Left ventricle myocardium superior (tissue), 1 donor: ENCODE measurements at places on chromosomes 11 and 22. TPM values are rescaled to one million over a fixed set of nuclear protein-coding genes. Genes with fewer than 3 reads are reported as not detected.

ANGPTL5 gene
- total RNA-seq = 0.77 TPM

NRXN2 gene
- total RNA-seq = 0.97 TPM

CRYBB3 gene
- total RNA-seq = not detected

IL18 gene
- total RNA-seq = 2.3 TPM

SLC22A12 gene
- total RNA-seq = not detected

GVQW3 gene
- total RNA-seq = 2.3 TPM

- no peak for DNase-seq
Observed at GRCh38 chr22:20787746-20788626, 14.1 kb downstream of the SERPIND1 start.

DNA sequence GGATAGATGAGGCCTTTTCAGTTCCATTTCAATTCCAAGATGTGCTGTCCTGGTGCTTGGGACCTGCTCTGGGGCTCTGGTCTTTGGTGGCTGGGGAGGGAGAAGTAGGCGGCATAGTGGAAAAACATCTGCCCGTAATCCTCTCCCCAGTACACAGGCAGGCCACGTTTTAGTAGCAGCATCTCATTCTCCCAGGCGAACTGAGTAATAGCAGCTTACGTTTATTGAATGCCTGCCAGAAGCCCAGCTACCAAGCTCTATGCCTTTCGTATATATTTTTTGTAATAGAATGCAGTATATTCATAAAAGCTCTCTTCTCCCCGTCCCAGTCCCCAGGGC, 11.4 kb downstream of the ACO2 start:
- no peak for DNase-seq

- no peak for DNase-seq
Observed at GRCh38 chr11:75946531-75947530, 131.8 kb downstream of the UVRAG start.

DNA sequence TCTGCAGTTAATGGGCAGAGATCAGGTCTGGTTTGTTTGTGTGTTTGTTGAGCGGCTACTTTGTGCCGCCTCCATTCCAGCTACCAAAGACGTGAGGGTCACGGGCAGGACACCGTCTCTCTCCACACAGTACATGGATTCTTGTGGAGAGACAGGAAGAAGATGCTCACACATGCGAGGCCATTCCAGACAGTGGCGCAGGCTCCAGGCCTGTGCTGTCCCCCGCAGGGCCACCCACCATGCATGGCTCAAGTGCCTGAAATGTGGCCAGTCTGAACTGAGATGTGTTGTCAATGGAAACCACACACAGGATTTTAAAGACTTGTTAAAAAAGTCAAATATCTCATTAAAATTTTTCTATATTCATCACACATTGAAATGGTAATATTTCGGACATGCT, 848.3 kb downstream of the TBC1D22A start:
- DNase-seq = no peak

- DNase-seq = no peak
Observed at GRCh38 chr22:37862570-37863325, 13.5 kb downstream of the EIF3L start.

GRCh38 chr11:2911785-2912391, 17.3 kb downstream of the PHLDA2 start:
- DNase-seq = no peak

DNA sequence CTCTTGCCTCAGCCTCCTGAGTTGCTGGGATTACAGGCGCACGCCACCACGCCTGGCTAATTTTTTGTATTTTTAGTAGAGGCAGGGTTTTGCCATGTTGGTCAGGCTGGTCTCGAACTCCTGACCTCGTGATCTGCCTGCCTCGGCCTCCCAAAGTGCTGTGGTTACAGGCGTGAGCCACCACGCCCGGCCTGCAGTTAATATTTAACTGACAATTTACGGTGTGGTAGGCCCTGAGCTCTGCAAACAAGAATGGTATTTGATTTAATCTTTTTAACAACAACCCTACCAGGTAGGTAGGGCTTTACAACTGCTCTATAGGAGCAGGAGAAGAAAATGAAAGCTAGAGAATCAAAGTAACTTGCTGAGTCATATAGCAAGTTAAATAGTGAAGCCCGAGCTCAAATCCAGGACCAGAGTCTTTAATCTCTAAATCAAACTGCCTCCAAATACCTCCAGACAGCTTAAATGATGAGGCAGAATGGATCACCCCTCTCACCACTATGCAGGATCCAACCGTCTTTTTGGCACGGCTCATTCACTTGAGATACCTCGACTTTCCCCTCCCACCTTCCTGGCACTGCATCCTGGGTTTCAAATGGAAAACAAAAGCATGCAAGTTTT, 9.4 kb downstream of the UEVLD start:
- DNase-seq = no peak

- no peak for DNase-seq
Observed at GRCh38 chr11:133175103-133175502, 357.2 kb downstream of the OPCML start.

GRCh38 chr11:1177020-1177770, 19.4 kb downstream of the MUC5AC start:
- peak; percentile 16 for DNase-seq

- DNase-seq = no peak
Observed at GRCh38 chr11:13102865-13103539, 93.9 kb downstream of the RASSF10 start.

DNA sequence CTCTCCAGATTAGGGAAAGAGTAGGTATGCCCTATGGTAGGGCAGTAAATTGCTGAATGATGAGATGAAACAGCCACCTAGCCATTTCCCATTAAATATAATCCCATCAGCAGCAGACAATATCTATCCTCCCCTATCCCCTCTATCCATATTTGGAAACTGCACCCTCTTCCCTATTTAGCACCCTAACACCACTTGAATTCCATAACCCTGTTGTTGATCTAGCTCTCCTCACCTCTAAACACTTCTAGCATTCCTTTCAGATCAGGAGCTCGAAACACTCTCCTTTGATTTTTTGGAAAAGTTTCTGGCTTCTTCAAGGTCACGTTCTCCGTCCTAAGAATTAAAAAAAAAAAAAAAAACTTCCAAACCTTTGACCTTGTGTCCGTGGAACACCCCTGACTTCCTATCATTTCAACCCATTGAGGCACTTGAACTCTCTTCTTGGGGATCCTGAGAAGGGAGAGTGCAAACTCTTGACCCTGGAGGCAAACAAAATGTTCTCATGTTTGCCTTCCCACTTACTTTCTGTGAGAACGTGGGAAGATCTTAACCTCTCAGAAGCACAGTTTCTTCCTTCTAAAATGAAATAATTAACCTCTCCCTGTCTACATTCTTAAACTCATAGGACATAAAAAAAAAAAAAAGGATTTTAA, 19.0 kb downstream of the TRIM5 start:
- no peak for DNase-seq

- DNase-seq = no peak
Observed at GRCh38 chr11:44310206-44310462, 195 bp upstream of the ALX4 start.

DNA sequence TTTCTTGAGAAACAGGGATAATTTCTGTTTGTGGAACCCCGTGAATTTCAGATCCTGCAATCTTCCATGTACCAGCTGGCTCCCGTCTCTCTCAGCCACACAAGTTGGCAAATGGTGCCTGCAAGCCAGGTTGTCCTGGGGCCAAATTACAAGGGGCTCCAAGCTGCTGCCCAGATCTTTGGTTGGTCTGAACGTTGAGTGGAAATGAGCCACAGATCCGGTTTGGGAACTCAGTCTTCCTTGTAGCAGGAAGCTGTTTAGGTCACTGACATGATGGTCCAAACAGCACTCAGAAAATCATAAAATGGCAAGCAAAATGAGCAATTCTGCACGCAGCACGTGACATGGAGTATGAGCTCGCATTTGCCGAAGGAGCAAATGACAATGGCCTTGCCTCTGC, 1496.4 kb downstream of the TBC1D22A start:
- DNase-seq = no peak

- DNase-seq = no peak
Observed at GRCh38 chr11:24661331-24661730, 164.5 kb downstream of the LUZP2 start.

DNA sequence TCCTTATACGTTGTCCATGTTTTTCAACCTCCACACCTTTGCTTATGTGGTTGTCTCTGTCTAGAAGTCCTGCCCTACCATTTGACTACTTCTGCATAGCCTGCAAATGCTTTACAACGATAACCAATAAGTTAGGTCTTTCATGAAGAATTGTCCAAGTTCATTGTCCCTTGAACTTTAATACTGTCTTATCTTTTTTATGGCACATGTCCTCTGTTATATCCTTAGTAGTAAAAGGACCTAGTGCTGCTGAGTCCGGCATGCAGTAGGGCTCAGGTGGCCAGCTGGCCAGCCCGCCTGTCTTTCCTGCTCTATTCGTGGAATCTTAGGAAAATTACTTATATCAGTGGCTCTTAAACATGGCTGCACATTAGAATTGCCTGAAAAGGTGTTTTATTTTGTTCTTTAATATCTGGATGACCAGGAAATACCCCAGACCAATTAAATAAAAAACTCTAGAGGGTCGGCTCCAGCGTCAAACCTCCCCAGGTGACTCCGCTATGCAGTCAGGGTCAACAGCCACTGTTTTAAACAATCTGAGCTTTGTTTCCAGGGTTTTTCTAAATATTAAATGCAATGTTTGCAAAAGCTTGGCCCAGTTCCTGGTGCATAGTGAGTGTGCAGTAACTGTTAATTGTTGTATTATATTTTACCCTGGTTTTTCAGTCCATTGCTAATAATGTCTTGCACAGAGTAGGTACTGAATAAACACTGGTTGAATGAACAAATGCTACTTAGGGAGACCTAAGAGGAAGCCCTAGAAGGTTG, 64.6 kb upstream of the SESN3 start:
- no peak for DNase-seq

DNA sequence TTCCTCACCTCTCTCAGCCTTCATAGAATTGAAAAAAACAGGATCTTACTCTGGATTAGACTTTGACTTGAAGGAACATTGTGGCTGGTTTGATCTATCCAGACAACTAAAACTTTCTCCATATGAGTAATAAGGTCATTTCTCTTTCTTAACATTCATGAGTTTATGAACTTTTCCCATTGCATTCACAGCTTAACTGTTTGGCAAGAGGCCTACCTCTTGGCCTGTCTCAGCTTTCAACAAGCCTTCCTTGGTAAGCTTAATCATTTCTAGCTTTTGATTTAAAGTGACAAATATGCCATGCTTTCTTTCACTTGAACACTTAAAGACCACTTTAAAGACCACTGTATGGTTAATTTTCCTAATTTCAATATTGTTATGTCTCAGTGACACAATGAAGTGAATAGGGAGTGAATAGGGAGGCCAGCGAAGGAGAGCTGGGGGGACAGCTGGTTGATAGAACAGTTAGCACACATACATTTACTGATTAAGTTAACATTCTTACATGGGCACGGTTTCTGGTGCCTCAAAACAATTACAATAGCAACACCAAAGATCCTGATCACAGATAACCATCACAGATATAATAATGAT, 17.0 kb downstream of the IMMP1L start:
- no peak for DNase-seq

GRCh38 chr22:26610072-26610958, 7.5 kb downstream of the CRYBB1 start:
- peak; percentile 55 for DNase-seq

- DNase-seq = no peak
Observed at GRCh38 chr11:109957000-109957399, 136.2 kb upstream of the ZC3H12C start.

DNA sequence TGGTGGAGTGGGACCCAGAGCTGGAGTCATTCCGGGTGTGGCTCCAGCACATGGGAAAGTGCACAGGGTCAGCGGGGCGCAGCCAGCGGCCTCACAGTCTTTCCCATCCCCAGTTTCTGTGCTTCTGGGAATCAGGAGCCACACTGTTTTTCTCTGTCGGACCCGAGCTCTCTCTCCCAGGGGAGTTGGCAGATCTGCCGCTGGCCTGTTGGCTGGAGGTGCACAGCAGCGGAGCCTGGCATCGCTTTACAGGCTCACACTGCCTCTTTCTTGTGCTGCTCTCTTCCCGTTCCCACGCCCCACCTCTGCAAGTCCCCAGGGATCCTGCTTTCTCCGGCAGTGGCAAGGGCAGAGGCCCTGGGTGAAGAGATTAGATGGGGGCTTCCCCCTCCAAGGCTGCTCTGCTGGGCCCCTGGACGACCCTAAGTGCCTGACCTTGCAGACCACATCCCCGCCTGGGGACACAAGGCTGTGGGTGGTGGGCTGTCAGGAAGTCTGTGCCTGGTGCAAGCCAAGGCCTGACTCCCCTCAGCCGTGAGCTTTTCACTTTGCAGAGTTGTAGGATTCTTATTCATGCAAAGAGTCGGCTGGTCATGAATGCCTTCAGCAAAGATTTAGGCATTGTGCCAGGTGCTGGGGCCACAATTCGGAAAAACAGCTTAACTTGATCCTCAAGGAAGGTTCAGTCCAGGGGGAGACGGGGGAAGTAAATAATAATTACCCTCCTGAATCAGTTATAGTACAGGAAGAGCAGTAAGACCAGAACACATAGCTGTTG, 116.3 kb downstream of the TIMP3 start:
- peak; percentile 34 for DNase-seq
